ENCODE measurements at places on chromosomes 1 and 21.

GRCh38 chr1:202998836-202999750 lies 8.1 kb upstream of the TMEM183A start:
- peak; percentile 43 for DNase-seq

- DNase-seq: no peak
Measured at GRCh38 chr1:110475362-110476027, 24.5 kb downstream of the PROK1 start.

- DNase-seq: no peak
Measured at GRCh38 chr1:232835166-232835565, 29.9 kb downstream of the MAP10 start.

DNA sequence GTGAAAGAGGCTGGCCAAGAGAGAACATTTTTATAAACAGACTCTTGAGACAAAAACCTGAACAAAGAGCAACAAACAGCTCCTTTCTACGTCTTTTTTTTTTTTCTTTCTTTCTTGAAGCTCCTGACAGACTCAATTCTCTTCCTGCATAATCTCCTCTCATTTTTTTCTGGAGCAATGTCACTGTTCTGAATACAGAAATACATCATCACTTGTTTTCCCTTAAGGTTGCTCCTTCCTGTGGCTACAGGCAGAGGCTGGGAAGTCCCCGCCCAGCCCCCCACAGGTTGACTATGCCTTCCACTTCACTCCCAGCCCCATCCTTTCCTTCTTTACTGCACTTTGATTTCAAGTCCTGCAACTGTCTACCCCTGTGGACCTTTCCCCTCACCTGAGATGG lies 46.1 kb downstream of the TNR start:
- DNase-seq: no peak

DNA sequence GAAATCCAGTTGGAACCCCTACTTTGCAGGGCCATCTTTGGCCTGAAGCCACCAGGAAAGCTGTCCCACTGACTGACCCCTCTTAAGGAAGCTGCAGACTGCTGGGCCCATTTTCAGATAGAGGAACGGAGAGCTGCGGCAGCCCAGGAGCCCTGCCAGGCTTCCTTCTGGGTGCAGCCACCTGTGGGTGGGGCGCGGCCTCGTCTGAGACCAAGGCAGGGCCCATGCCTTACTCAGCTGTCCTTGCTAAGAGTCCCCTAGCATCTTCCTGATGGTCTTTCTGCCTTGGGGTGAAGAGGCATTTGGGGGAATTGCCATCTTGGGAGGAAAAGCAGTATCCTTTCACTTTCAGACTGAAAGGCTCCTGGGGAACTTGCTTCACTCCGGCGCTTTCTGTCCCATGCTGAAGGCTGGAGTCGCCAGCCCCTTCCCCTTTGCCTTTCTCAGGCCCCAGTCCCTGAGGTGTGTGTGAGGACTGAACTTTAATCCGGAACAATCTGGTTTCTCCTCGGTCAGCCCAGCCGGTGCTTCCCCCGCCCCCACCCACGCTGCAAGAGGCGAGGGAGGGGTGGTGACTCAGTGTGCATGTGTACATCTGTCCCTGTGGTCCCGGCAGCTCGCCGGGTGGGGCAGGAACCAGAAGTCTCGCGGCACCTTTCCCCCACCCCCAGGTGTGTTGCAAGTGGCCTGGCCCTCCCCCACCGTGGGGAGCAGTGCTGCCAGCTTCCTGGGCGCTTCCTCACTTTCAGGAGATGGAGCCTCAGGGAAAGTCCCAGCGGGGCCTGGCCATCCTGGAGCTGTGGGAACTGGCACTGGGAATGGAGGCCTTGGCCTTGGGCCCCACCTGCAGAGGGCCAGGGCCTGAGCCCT lies 5.1 kb downstream of the ZC3H12A start:
- peak; percentile 89 for DNase-seq

Measured in activated CD4-positive, CD25-positive, alpha-beta regulatory T cell (primary cell).